ENCODE measurements at places on chromosomes 5 and 9.
A peak's percentile ranks its signal among the peaks of the same experiment; 100 is the strongest.

DNA sequence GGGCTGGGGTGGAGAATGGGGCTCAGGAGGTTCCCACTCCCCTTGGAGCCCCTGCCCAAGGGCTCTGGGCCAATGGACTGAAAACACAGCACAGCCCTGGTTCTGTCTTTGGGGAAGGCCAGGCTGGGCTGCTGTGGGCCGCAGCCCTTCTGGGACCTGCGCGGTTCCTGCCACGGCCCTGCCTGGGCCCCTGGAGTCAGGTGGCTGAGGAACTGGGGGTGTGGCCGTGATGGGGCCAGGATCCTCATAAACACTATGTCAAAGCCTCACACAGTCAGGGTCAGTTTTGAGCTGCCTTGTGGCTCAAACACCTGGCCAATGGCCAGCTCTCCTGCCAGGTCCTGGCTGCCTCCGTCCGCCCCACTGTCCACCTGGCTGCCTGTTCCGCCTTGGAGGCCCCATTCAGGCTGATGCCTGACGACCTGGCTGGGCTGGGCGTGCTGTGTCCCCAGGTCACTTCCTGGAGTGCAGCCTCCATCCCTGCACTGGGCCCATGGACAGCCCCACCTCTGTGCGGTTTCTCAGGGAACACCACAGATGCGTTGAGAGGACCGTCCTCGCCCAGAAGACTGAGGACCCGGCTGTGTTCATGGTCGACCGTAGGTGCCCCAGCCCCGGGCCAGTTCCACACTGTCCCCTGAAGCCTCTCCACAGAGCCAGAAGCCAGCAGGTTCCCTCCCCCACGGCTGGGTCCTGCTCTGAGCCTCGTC is 27.5 kb downstream of the PAEP start:
- no peak for DNase-seq

- no peak for DNase-seq
These were observed 132.4 kb downstream of the MCTP1 start for GRCh38 chr5:95152535-95152934.

- peak; percentile 52 for DNase-seq
These were observed 44.3 kb upstream of the BICD2 start for GRCh38 chr9:92808726-92809451.

GRCh38 chr5:14737291-14737690 is 72.8 kb downstream of the OTULIN start:
- DNase-seq: no peak

- DNase-seq: no peak
These were observed 91.1 kb downstream of the ANKRD18A start for GRCh38 chr9:38529317-38529716.

GRCh38 chr5:14226554-14226953 is 83.4 kb downstream of the TRIO start:
- DNase-seq: no peak

GRCh38 chr5:97726106-97726505 is 543.1 kb upstream of the RIOK2 start:
- DNase-seq: no peak

GRCh38 chr9:12933957-12934356 is 159.1 kb downstream of the LURAP1L start:
- DNase-seq: no peak

- DNase-seq: peak; percentile 37
These were observed at the start of gene RORB for GRCh38 chr9:74496819-74497747. Gene RORB, plus strand, starts transcription at chr9:74497335. Its CDS starts 642 bp downstream, at chr9:74497977.

DNA sequence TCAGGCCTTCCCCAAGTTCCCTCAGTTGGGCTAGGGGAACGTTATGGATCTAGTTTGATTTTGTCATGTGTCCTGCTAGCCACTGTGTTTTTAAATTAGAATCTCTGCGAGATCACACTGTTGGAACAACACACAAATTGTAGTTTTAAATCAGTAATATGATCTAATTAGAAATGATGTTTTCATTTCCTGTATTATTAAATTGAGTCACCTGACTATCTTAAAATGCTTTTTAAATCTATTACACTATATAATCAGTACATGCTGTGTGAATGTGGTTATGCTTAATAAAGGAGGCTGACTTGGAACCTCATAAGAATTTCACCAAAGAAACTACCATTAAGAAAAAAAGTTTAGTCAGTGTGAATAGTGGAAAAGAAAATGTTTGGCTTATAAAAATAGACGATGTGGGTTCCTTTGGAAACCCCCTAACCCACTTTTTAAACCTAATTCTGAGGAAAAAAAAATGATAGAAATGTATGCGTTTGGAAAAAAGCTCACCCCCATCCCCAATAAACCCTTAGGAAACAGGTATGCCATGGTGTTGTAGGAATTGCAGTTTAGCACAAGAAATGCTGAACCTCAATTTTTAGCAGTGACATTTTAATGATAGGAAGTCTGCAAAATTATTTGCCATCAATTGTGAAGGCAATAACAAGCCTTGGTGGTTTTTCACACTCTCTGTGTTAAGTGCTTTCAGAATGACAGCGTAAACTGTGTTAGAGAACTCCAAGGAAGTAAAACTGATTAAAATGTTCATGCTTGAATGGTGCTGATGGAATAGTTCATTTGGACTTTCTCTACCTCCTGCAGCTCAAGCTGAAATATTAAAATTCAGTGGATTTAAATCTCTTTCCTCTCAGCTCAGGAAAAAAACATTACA is 59.0 kb downstream of the TLE4 start:
- DNase-seq: no peak
